ENCODE measurements at places on chromosomes 7 and 10. TPM values are rescaled to one million over a fixed set of nuclear protein-coding genes. Genes with fewer than 3 reads are reported as not detected.

GRCh38 chr7:51256209-51256781 is 60.3 kb downstream of the COBL start:
- no peak for DNase-seq

DNA sequence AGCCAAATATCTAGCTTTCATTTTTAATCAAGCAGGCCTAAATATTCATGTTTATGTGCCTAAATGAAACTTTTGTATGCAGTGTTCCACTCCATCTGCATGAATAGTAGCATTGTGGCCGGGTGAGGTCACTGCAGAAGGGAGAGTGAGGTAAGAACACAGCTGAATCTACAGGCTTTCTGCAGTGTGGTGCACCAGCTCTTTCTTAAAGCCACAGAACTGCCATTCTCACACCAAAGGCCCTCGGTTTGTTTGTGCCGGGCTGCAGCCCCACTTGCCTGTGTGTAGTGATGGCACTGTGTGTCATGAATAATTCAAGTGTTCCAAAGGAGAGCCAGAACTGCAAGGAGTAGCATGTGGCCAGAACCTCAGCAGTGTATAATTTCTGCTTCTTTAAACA is 204.1 kb downstream of the TRIL start:
- no peak for DNase-seq

Gene PDGFA
- 53.9 TPM for total RNA-seq

Gene EIF5AL1
- total RNA-seq: 0.25 TPM

- DNase-seq: peak; percentile 74
These were observed 23.3 kb upstream of the PDGFA start for GRCh38 chr7:542713-543500.

DNA sequence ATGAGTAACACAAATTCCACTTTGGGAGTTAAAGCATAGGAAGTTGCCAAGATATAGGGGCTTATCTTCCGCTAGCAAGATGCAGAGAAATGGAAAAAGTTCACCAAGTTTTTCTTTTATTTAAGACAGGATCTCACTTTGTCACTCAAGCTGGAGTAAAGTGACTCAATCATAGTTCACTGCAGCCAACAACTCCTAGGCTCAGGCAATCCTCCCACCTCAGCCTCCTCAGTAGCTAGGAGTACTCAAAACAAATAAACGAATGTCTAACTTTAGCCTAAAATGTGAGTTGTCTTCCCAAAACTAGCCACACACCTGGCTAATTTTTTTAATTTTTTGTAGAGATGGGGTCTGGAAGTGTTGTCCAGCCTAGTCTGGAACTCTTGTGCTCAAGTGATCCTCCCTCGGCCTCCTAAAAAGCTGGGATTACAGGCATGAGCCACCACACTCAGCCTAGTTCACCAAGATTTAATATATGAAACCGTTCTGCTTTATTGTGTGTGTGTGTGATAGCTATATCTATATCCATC is 9.9 kb downstream of the VIM start:
- DNase-seq: no peak
